ENCODE measurements at places on chromosomes 12 and 14.

DNA sequence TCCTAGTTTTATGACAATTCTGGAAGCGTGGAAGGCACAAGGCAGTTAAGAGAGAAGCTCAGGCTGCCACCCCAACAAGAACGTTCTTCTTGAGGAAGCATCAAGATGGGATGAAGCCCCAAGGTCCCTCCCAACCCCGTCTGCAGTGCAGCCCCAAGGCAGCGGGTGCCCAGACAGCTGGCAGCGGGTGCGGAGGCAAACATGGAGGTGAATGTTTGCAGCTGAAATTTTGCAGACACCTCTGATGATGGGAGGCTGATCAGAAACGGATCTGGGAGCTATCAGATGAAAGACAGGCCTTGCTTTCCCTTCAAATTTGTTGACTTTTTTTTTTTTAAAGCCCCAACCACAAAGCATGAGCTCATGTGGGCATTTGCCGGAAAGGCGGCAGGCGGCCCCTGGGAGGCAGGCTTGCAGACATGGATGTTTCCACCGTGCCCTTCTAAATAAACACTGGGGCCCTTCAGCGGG, 230.7 kb upstream of the RTL1 start:
- DNase-seq = no peak

GRCh38 chr12:56683-57346, 9.8 kb upstream of the IQSEC3 start:
- no peak for DNase-seq

DNA sequence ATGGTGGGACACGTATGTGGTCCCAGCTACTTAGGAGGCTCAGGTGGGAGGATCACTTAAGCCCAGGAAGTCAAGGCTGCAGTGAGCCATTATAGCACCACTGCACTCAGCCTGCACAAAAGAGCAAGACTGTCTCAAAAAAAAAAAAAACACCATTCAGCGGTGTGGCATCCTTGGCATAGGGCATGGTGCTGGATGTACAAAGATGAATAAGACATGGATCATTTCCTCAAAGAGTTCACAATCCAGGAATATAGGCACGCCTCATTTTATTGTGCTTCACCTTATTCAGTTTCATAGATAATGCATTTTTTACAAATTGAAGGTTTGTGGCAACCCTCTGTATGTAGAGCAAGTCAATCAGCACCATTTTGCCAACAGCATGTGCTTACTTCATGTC, 6.4 kb downstream of the CINP start:
- DNase-seq = no peak

- no peak for DNase-seq
Measured at GRCh38 chr14:70183991-70184390, 4.8 kb downstream of the SLC8A3 start.

DNA sequence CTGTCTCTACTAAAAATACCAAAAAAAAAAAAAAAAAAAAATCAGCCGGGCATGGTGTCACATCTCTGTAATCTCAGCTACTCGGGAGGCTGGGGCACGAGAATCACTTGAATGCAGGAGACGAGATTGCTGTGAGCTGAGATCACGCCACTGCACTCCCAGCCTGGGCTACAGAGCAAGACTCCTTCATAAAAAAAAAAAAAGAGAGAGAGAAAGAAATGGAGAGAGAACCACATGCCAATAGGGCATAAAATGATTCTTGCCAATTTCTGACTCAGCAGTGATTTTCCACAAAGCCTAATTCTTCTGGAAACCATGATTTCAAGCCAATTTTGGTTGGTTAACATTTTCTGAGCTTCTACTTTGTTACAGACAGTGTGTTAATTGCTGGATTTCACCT, 250.4 kb upstream of the SEL1L start:
- no peak for DNase-seq

- no peak for DNase-seq
Measured at GRCh38 chr14:51845811-51846210, 14.6 kb upstream of the GNG2 start.

- DNase-seq = no peak
Measured at GRCh38 chr12:98758331-98758730, 113.2 kb downstream of the APAF1 start.

- no peak for DNase-seq
Measured at GRCh38 chr12:7747246-7747645, at the start of gene CLEC4C. CLEC4C (minus strand) TSS chr12:7747375; CDS start chr12:7747348, 27 bp downstream.

GRCh38 chr12:20050221-20050620, 318.1 kb upstream of the PDE3A start:
- DNase-seq = no peak

- DNase-seq = peak; percentile 25
Measured at GRCh38 chr12:113043240-113043639, 13.3 kb upstream of the DTX1 start.

- no peak for DNase-seq
Measured at GRCh38 chr14:42961509-42961908, 1354.8 kb downstream of the LRFN5 start.

DNA sequence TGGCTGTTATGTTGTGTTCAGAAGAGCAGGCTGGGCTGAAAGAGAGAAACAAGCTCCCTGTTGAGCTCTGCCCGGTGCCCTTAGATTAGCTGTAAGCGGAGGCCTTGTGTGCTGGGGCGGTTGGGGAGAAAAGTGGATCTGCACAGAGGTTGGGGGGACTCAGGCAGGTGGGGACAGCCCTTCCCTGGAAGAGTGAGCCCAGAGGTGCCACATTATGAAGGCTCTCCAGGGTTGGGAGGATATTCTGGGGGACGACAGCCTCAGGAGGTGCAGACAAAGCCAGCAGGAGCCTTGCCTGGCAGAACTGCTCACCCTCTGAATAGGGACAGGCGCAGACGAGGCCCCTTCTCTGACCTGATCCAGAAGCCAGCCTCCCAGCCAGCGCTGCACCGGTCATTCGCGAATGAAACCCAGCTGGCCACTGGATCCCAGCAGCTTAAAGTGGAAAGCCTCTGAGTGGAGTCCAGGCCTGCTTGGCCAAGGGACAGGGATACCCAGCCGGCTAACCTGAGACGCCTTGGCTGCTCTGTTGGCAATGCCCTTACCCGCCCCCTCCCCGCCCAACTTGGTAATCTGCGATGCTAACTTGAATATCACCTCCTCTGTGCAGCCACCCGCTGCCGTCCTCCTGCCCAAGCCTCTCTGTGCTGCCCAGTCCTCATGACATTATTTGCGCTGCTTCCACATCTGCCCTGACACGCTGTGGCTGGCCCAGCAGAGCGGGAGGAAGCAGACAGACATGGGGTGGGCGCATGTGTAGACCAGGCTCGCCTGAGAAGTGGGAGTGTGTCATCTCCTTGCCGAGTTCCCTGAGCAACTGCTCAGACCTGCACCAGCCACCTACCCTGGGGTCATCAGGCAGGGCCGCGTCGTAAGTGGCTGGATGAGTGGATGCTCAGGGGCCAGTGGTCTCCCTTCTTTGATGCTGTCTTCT, 5.6 kb downstream of the HIP1R start:
- no peak for DNase-seq

- no peak for DNase-seq
Measured at GRCh38 chr12:75883241-75883640, 148.3 kb downstream of the PHLDA1 start.

DNA sequence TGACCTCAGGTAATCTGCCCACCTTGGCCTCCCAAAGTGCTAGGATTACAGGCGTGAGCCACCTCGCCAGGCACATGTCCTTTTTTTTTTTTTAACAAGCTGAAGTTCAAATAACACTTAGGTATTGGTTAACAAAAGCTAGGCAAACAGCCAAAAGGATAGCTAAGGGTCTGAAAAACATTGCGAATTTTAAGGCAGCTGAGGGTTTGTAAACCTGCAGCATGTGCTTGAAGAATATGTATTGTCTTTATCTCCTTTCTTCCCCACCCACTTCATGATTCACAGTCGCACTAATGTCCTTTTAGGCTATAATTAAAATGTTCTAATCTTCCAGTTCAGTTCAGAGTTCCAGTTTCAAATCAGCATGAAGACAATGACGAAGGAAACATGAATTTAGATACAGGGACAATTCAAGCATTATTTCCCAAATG, 30.1 kb upstream of the CERS5 start:
- DNase-seq = peak; percentile 22

DNA sequence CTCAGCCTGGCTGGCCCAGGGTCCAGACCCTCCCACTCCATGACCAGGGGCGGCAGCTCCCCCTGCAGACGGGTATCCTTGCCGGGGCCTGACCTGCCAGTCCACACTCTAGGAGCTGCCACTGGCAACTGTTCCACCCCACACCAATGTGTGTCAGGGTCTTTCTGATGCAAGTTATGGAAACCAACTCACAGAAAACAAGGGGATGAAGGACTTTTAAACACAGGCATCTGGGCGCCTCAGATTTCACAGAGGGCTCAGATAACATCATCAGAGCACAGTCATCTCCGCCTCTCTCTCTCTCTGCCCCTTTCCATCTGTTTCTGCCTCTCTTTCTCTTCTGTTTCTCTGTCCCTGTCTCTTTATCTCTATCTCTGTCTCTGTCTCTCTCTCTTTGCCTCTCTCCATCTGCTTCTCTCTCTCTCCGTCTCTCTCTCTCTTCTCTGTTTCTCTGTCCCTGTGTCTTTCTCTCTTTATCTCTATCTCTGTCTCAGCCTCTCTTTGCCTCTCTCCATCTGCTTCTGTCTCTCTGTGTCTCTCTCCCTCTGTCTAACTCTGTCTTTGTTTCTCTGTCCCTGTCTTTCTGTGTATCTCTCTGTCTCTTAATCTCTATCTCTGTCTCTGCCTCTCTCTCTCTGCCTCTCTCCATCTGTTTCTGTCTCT, 67.4 kb upstream of the FBRSL1 start:
- DNase-seq = no peak

Data from NCI-H1092 (cell line).